ENCODE measurements at places on chromosomes 12 and 14.

GRCh38 chr14:75752907-75753594 lies 92.0 kb downstream of the TTLL5 start:
- DNase-seq: no peak

- peak; percentile 35 for DNase-seq
These were observed 38.8 kb downstream of the CBX5 start for GRCh38 chr12:54240971-54241588.

DNA sequence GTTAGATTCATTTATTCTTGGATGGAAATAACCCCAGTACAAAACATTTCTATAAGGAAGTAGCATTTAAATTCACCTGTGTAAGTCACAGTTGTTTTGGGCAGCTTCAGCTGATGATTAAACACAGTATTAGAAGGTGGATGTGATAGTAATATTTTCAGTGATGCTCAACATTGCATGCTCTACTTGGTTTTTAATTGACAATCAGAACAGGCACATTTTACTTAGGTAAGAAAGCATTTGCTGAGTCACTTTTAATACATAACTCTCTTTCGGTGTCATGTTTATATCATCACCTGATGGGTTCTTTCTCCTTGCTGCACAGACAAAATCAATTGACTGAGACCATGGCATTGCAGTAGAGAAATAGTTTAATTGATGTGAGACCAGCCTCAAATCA lies 80.7 kb downstream of the CMAS start:
- no peak for DNase-seq

GRCh38 chr14:77467801-77468200 lies 9.9 kb downstream of the AHSA1 start:
- DNase-seq: no peak

DNA sequence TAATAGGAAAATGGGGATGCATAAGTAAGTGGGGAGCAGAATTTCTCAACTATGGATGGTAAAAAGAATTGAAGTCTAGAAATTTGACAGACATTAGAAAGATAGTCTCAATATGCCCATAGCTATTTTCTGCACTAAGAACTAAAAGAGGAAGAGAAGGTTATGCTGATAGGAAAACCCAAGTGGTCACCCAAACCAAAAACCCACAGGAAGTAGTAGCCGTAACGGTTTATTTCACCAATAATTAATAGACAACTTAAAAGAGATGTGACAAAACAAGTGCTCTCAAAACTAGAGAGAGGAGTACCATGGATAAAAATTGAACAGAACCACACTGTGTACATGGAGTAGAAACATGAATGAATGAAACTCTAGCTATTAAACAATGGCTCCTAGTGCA lies 295.4 kb downstream of the FSCB start:
- DNase-seq: no peak

DNA sequence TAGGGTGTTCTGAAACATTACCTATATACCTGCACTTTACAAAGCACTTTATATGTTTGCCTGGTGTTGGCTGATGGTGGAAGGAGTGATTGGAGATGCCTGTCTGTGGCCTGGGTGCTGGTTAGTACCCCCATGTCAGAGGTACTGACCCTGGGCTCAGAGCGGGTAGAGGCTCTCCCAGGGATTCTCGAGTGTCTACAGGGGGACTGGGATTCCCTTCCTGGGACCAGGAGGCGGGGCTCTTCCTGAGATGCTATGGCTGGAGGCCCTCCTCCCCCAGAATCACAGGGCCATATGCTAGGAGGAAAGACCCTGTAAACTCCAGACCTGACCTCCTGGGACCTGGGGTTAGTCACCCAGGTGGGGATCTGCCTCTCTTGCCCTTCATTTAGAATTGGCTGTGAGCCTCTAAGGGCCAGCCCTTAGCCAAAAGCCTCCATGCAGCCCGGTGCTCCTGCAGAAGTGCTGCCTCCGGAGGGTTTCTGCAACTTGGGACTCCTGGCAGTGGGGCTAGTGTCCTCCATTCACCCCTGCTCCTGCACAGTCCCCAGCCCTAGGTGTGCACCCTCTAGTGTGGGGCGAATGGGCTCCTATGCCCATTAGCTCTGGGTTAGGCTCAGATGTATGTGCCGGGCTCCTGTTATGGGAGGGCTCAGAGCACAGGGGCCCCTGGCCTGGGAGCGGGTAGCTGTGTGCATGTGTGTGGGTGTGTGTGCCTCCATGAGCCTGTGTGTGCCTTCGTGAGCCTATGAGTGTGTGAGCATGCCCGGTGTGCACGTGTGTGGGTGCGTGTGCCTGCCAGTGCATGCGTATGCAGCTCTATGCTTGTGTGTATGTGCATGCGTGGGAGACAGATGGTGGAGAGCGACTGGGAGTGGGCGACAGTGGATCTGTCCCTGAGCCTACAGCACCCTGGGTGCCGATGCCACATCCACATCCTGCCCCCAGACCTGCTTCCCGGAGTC lies 36.6 kb downstream of the RTL1 start:
- no peak for DNase-seq

DNA sequence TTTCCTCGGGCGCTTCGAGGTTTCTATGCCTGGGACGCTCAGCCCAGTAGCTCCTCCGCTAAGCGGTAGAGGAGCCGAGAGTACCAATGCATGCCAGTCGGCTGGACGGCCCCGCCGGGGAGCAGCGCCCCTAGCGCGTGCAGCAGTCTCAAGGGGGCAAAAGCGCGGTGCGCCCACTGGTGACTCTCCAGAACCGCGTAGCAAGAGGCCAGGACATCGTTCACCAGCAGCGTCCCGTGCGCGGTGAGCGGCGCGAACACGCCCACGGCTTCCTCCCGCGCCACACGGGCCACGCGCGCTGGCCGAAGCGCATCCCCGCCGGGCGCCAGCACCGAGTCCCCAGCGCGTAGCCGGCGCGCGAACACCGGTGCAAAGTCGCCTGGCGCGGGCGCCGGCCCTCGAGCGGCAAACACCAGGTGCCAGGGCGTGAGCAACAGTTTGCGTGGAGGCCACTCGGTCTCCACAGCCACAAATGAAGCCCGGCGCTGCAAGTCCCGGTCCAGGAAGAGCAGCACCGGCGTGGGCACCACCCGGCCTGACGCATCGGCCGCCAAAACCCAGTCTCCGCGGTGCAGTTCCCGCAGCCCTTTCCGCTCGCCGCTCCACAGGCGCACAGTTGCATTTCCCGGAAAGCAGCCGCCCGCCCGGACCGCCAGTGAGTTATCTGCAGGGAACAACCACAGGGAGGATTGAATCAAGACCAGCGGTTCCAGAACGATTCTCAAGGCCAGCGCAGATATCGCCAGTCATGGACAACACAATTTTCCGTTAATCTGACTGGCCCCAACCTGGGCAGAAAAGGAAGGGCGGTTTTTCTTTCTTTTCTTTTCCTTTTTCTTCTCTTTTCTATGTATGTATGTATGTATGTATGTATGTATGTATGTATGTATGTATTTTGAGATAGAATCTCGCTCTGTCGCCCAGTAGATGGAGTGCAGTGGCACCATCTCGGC lies 4.5 kb downstream of the DHH start:
- peak; percentile 54 for DNase-seq

GRCh38 chr12:50562520-50563433 lies 58.0 kb downstream of the DIP2B start:
- DNase-seq: no peak

DNA sequence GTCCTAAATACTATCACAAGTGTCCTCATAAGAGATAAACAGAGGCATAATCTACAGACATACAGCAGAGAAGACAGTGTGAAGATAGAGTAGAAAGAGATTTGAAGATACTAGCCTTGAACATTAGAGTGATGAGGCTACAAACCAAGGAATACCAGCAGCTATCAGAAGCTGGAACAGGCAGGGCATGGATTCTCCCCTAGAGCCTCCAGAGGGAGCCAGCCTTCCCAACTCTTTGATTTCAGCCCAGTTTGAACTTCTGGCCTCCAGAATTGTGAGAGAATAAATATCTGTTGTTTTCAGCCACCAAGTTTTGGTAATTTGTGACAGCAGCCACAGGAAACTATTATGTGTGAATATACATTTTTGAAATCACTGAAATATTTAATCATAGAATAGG lies 47.2 kb downstream of the CCDC91 start:
- DNase-seq: no peak

DNA sequence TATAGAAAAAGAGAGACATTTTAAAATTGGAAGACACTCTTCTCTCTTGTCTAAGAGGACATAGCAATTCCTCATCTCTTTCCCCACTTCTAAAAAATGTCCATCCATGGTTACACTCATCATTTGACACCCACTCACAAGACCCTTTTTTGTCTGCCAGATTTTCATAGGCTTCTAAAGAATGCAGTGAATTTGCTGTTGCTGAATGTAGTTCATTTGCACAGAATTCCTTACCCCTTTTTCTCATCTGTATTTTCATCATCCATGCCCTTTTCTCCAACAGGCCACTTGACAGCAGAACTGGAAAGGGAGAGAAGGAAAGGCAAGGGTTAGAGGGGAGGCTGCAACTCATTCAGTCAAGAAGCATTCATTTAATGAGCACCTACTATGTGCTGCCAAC lies 128.0 kb downstream of the NUAK1 start:
- DNase-seq: no peak

DNA sequence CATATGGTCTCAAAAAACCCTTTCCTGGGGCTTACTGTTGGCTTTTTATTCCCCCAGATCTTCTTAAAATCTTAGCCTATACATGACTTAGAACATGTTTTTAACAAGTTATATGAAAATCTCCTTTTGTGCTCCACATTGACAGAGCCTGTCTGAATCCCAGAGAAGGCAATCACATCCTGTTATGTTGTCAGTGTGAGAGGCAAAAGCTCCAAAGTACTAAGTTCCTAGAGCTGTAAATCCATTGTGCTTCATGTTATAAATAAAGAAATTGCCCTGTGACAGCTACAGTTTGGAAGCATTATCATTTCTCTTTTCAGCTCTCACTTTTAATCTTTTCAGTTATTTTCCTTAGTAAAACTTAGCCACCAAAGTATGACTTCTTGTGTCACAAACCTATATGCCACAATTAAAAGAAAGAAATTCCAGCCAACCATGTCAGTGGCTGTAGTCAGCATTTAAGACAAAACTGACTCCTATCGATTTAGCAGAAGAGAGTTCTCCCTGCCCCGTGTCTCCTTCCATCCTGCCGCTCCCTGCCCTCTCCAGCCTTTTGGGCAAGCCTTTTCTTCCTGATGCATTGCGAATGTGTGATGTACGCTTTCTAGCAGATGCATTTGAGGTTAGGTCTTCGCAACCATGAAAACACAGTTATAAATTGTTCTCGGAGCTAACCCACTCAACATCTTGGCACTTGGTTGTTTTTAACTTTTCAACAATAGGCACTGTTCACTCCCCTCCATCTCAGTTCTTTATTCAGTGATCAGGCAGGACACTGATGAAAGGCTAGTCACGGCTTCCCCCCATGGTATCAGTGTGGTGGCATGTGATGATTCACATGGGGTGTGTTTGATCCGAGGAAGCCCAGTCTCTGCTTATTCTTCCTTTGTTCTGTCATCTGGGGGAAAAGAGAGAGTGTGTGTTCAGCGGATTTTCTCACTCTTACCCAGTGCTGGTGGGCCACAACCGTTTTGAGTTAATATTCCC lies 143.5 kb downstream of the SSPN start:
- no peak for DNase-seq

GRCh38 chr12:31371256-31371620 lies 45.3 kb upstream of the SINHCAF start:
- DNase-seq: no peak

- DNase-seq: no peak
These were observed 11.3 kb downstream of the ARL6IP4 start for GRCh38 chr12:122991623-122992275.

DNA sequence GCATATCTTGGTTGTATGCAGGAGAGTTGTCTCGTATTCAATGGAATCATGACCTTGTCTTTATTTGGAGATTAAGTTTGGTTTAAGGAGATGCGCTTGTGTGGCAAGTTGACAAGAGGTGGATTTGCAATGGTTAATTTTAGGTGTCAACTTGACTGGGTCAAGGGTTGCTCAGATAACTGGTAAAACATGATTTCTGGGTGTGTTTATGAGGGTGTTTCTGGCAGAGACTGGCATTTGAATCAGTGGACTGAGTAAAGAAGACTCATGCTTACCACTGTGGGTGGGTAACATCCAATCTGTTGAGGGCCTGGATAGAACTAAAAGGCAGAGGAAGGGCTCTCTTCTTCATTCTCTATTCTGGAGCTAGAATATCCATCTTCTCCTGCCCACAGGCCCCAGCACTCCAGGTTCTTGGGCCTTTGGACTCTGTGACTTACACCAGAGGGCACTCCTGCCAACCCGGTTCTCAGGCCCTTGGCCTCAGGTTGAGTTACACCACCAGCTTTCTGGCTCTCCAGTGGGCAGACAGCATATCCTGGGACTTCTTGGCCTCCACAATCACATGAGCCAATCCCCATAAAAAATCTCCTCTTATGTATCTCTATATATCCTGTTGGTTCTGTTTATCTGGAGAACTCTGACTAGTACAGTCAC lies 141.5 kb upstream of the ARID2 start:
- no peak for DNase-seq

DNA sequence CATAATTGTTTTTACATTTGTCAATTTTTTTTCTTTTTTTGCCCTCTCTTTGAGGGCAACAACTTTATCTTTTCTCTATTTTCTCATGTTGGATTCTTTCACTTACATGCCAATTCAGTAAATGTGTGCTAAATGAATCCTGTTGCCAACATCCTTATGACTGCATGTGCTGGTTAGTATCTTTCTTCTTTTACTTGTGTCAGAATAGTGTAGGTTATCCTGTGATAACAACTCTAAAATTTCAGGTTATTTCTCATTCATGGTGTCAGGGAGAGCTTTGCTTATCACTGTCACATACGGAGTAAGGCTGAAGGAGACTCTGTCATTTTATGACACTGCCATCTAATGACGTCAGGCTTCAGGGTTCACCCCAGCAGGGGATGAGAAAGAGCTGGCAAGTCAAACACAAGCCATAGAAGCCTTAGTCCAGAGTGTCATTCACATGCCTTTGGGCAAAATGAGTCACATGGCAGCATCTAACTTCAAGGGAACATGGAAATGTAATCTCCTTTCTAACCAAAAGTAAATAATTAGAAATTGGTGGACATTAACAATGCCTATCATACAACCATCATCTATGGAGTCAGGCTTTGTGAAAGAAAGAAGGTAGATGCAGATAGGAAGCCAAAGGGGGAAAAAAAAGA lies 242.5 kb upstream of the ATP2B1 start:
- DNase-seq: no peak

GRCh38 chr14:60815371-60815770 lies 80.8 kb downstream of the MNAT1 start:
- peak; percentile 64 for DNase-seq

GRCh38 chr14:65948302-65948701 lies 535.8 kb downstream of the FUT8 start:
- DNase-seq: no peak

- peak; percentile 90 for DNase-seq
These were observed at the start of gene MNAT1 for GRCh38 chr14:60734465-60735242. Gene MNAT1 (plus strand): TSS chr14:60734761. CDS start chr14:60734863, 102 bp downstream.

DNA sequence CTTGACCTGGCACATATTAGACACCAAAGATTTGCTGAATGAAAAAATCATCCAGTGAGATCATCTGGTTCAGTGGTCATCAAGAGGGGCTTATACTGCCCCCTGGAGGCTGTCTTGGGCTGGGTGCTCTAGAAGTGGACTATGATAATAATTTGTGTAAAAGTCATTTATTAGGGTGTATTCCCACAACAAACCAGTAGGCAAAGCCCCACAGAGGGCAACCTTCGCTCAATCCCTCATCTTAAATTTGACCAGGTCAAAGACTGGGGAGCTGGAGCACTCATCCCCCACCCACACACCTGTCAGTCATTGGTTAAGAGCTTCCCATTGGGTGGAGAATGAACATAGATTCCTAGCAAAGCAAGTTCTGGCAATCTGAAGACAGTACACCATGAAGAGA lies 20.0 kb upstream of the FICD start:
- no peak for DNase-seq

- DNase-seq: no peak
These were observed 7.4 kb upstream of the ATG101 start for GRCh38 chr12:52062167-52063081.

GRCh38 chr14:104187931-104188726 lies 49.7 kb downstream of the KIF26A start:
- DNase-seq: no peak
